ENCODE measurements at places on chromosomes 2 and 18. TPM values are rescaled to one million over a fixed set of nuclear protein-coding genes. Genes with fewer than 3 reads are reported as not detected.

- H3K27ac ChIP-seq: no peak overlapping the region
- no peak overlapping the region for H3K4me3 ChIP-seq
- H3K4me1 ChIP-seq: no peaks in the 10 kb centered on the region
- peaks cover 14% of the 10 kb centered on the region for H3K27me3 ChIP-seq
- no peak for DNase-seq
These were observed 37.2 kb upstream of the CFAP36 start for GRCh38 chr2:55482186-55482884.

BOLL gene
- total RNA-seq: 0.51 TPM

DNA sequence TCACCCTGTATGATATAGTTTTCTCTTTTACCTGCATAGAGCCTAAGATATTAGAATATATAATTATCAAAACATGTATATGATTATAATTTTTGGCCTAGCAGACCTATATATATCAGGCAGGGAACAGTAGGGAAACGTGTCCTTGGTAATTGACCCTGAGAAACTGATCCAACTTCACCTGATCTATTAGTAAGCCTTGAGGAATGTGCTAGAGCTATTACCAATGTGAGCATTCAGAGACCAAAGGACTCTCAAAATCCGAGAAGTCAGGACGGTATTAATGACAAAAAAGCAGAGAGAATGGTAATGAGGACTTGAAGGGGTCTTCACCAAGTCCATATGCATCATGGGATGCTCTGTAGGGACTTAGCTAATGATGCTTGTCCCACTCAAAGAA is 571.9 kb downstream of the CPS1 start:
- H3K4me1 ChIP-seq: no peaks in the 10 kb centered on the region
- H3K27me3 ChIP-seq: no peaks in the 10 kb centered on the region
- no peaks in the 10 kb centered on the region for H3K36me3 ChIP-seq

ANKRD23 gene
- 8.8 TPM for total RNA-seq

CEP192 gene
- total RNA-seq: 31.2 TPM

- H3K36me3 ChIP-seq: peaks cover 16% of the 10 kb centered on the region
- H3K4me1 ChIP-seq: peaks cover 43% of the 10 kb centered on the region
- no peak for DNase-seq
- no peaks in the 10 kb centered on the region for H3K27me3 ChIP-seq
- H3K27ac ChIP-seq: no peak overlapping the region
These were observed 137.0 kb downstream of the UBE2E3 start for GRCh38 chr2:181117206-181117925.

RAX gene
- not detected for total RNA-seq

DNA sequence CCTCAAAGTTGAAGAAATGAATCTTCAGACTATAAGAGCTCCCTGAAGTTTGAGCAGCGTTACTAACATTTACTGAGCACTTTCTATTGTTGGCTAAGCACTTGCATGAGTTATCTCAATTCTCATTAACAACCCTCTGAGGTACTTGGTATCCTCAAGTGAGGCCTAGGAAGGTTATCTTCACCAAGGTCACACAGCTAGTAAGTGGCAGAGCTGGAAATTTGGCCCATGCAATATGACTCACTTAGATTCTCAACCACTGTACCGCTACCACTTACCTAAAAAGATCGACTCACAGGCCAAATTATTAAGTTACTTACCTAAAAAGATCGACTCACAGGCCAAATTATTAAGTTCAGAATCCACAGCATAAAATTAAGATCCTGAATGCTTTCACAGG is 8.7 kb upstream of the METAP1D start:
- H3K27ac ChIP-seq: no peak overlapping the region
- DNase-seq: no peak
- H3K4me1 ChIP-seq: no peaks in the 10 kb centered on the region
- peaks cover 8% of the 10 kb centered on the region for H3K27me3 ChIP-seq

DNA sequence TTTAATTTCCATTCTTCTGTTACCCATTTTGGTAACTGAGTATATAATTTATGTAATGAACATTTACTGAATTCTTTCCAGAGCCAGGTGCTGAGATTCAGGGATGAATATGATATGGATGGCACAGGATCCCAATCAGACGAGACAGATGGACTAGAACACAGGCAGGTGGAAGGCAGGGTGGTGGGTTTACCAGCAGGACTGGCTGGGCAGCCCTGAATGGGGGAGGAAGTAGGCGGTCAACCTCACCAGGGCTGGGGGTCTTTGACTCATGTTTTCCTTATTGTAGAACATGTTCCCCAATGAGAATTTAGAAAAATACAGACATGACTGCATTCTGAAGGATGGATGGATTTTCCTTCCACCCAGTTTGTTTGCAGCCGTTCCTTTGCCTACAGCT is 80.3 kb downstream of the CIB4 start:
- H3K4me1 ChIP-seq: no peaks in the 10 kb centered on the region
- H3K4me3 ChIP-seq: no peak overlapping the region
- no peak overlapping the region for H3K27ac ChIP-seq
- H3K36me3 ChIP-seq: no peaks in the 10 kb centered on the region
- DNase-seq: no peak
- H3K27me3 ChIP-seq: peaks cover 67% of the 10 kb centered on the region

EVX2 gene
- total RNA-seq: not detected

ITGB6 gene
- not detected for total RNA-seq

DNA sequence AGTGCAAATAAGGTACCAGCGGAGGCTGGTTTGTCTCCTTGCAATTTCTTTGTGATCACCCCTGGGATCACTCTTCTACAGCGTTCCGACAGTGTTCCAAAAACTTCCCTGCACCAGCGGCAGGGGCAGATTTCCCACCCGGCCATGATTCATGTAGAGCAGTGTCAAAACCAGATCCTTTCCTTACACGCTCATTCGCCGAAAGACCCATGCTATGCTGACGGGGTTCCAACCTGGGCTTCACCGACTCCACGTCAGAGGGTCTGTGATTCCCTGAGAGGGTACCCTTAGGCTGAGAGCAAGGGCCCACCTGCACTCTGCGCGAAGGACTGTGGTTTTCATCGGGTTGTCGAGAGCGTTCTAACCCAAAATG is 423 bp upstream of the TTC27 start:
- no peak for DNase-seq
- H3K4me1 ChIP-seq: peaks cover 25% of the 10 kb centered on the region
- H3K27me3 ChIP-seq: no peaks in the 10 kb centered on the region
- H3K4me3 ChIP-seq: peak overlapping the region; percentile 94
- peaks cover 22% of the 10 kb centered on the region for H3K36me3 ChIP-seq
- H3K27ac ChIP-seq: peak overlapping the region; percentile 91

DNA sequence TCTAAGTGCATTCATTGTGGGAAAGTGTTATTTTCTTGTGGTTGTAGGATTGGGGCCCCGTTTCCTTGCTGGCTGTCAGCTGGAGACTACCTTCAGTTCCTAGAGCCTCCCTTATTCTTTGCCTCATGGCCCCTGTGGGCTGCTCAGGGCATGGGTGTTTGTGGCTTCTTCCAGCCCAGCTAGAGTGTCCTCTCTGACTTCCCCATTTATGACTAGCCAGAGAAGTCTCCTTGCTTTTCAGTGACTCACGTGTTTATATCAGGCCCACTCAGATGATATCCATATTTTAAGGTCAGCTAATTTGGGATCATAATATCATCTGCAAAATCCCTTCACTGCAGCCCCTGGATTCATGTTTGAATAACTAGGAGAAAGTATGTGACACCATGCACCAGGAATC is 62.8 kb downstream of the DTNA start:
- no peaks in the 10 kb centered on the region for H3K4me1 ChIP-seq
- DNase-seq: no peak
- H3K36me3 ChIP-seq: no peaks in the 10 kb centered on the region
- peaks cover 2% of the 10 kb centered on the region for H3K27me3 ChIP-seq
- H3K27ac ChIP-seq: no peak overlapping the region

ATOH8 gene
- 0.29 TPM for total RNA-seq

GRCh38 chr18:74230922-74231714 is 60.6 kb downstream of the CYB5A start:
- H3K4me1 ChIP-seq: no peaks in the 10 kb centered on the region
- H3K4me3 ChIP-seq: no peak overlapping the region
- H3K36me3 ChIP-seq: no peaks in the 10 kb centered on the region
- DNase-seq: no peak
- no peaks in the 10 kb centered on the region for H3K27me3 ChIP-seq
- H3K27ac ChIP-seq: no peak overlapping the region

DNA sequence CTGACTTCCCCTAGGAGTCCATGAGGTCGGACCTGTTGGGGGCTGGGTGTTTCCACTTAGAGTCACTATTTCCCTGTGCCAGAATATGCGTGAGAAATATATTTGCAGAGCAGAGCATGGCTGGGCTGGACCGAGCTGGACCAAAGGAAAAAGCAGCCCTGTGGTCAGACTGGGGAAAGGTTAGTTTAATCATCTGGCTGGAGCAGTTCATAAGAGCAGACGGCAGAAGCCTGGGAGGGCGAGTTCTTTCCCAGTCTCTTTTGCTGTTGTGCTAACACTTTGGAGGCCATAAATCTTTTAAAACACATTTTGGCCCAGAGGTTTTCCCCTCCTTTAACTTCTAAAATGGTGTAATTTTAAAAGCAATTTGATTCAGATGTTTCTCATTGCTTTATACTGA is 66.5 kb downstream of the GLI2 start:
- peaks cover 3% of the 10 kb centered on the region for H3K27me3 ChIP-seq
- DNase-seq: no peak
- no peak overlapping the region for H3K27ac ChIP-seq

GRCh38 chr18:25533218-25533617 is 181.3 kb upstream of the ZNF521 start:
- no peak overlapping the region for H3K27ac ChIP-seq
- no peak overlapping the region for H3K4me3 ChIP-seq
- no peaks in the 10 kb centered on the region for H3K36me3 ChIP-seq
- H3K27me3 ChIP-seq: no peaks in the 10 kb centered on the region
- DNase-seq: no peak

DNA sequence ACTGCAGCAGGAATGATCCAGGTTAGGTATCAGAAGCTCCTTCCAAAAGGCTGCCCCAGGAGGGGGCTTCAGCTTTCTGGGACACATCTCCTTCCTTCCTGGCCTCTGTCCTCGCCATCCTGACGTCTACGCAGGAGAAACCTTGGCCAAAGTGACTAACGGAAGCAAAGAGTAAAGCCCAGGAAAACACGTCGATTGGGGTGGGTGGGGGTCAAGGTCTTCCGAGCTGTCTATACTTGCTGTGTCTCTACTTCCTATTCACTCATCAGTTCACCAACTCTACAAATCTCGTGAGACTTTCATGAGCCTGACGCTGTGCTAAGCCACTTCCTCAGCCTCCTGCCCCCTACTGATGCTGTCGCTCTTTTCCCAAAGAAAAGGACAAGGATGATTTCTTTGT is 212.6 kb downstream of the TNS1 start:
- peaks cover 30% of the 10 kb centered on the region for H3K4me1 ChIP-seq
- peak overlapping the region; percentile 66 for H3K4me3 ChIP-seq
- peak overlapping the region; percentile 25 for H3K27ac ChIP-seq
- H3K27me3 ChIP-seq: no peaks in the 10 kb centered on the region

- H3K36me3 ChIP-seq: peaks cover 5% of the 10 kb centered on the region
- peaks cover 2% of the 10 kb centered on the region for H3K27me3 ChIP-seq
- DNase-seq: no peak
- H3K4me3 ChIP-seq: peak overlapping the region; percentile 87
These were observed 271 bp upstream of the RBM43 start for GRCh38 chr2:151261977-151262291.

TUBB8B gene
- not detected for total RNA-seq

PLEKHA3 gene
- total RNA-seq: 31.6 TPM

GRCh38 chr2:232219496-232219870 is 159.1 kb upstream of the ALPP start:
- H3K4me3 ChIP-seq: no peak overlapping the region
- H3K27ac ChIP-seq: peak overlapping the region; percentile 6
- no peaks in the 10 kb centered on the region for H3K27me3 ChIP-seq
- H3K36me3 ChIP-seq: no peaks in the 10 kb centered on the region
- H3K4me1 ChIP-seq: peaks cover 11% of the 10 kb centered on the region
- no peak for DNase-seq

DNA sequence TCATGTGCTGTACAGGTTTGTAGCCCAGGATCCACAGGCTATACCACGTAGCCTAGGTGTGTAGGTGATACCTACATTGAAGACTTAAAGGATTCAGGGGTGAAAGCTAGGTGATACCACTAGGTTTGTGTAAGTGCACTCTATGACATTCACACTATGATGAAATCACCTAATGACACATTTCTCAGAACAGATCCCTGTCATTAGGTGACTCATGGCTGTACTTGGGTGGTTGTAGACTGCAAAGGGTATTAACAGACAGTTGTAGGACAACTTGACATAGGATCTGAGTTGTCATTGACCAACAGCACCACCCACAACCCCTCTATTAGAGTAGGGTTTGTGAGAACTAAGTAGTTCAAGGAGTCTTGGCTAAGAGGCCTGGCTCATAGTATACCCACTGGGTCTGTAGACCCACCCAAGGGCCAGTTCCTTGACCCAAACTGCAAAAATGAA is 27.7 kb upstream of the SMCHD1 start:
- no peaks in the 10 kb centered on the region for H3K27me3 ChIP-seq
- no peak for DNase-seq
- H3K4me1 ChIP-seq: peaks cover 18% of the 10 kb centered on the region
- H3K36me3 ChIP-seq: peaks cover 6% of the 10 kb centered on the region
- H3K4me3 ChIP-seq: no peak overlapping the region

- peaks cover 9% of the 10 kb centered on the region for H3K4me1 ChIP-seq
- H3K36me3 ChIP-seq: peaks cover 22% of the 10 kb centered on the region
- H3K27ac ChIP-seq: no peak overlapping the region
- no peaks in the 10 kb centered on the region for H3K27me3 ChIP-seq
These were observed 117.1 kb downstream of the RNF144A start for GRCh38 chr2:7034303-7034702.

DNA sequence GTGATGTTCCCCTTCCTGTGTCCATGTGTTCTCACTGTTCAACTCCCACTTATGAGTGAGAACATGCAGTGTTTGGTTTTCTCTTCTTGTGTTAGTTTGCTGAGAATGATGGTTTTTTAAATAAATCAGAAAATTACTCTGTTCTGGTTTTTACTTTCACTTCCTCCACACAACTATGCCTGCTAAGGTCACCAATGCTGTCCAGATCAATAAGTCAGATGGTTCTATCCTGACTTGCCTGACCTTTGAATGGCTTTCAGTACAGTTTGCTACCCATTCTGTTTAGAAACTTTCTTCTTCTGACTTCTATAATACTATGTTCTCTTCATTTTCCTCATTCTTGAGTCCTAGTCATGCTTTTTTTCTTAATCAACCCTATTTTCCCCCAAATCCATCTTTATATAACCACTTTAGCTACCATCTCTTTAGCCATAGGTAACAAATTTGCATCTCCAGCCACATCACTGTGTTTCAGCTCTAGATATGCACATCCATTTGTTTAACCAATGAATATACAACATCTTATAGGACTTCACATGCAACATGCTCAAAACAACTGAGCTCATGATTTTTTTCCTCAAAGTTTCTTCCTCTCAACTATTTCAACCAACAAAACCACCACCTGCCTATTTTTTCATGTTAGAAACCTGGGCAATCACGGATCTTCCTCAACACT is 58.8 kb upstream of the SLC38A11 start:
- DNase-seq: no peak
- H3K4me1 ChIP-seq: no peaks in the 10 kb centered on the region
- H3K36me3 ChIP-seq: no peaks in the 10 kb centered on the region
- no peak overlapping the region for H3K27ac ChIP-seq

Measured in activated T-helper 1 cell treated with anti-CD3 and anti-CD28 coated beads, Interleukin-12 subunit alpha, Interleukin-12 subunit beta, Interleukin-2, Interleukin-4 antibody, amounts not matched to agents 30 ng/mL and 10 ng/mL and 1 ng/mL, durations not matched to agents 14 hours and 24 hours and 36 hours (primary cell).